ENCODE measurements at places on chromosomes 4 and X.

DNA sequence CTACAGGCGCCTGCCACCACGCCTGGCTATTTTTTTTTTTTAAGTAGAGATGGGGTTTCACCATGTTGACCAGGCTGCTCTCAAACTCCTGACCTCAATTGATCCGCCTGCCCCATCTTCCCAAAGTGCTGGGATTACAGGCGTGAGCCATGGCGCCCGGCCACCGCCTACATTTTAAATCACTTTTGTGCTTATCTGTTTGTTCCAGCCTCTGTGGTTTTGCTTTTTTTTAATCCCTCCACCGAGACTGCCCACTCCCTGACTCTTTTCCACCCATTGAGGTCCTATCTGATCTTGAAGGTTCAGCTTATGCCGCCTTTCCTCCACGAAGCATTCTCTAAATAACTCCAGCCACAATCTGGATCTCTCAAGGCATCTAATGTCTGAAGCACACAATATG lies 73.5 kb downstream of the CHRDL1 start:
- no peak for DNase-seq

DNA sequence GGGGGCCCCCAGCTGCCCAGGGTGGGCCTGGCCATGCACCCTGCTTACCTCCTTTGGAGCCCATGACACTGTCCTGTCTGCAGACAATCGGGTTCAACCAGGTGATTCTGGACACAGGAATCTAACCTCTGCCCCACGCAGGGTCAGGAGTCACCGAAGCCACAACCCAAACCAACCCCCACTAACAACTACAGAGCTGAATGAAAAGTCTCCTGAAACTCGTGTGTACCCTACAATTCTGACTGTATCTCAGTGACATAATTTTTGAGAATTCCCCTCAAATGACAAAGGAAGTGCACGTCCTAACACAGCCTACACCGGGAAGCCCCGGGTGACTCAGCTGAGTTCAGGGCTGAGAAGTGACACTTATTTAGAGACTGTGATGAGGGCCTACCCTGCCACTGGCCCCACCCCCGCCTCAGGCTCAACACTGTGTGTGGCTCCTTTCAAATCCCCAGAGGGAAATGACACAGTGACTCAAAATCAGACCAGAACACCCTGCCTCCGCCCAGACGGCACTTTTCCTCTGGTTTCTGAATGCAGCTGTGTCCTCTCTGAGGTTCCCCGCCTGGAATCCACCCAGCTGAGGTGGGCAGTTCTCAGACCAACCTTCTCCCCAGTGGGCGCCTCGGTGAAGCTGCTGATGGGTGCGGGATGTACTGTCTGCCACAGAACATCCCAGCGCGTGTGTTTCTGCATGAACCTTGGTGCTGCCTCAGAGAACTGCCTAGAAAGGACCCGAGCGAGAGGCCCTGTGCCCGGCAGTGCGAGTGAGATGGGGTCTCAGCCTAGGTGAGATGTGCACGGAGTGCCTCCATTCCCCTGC lies 9.9 kb downstream of the TNIP2 start:
- DNase-seq: peak; percentile 63

GRCh38 chrX:118520216-118521206 lies 24.9 kb downstream of the DOCK11 start:
- DNase-seq: no peak

GRCh38 chrX:24229976-24230375 lies 80.4 kb downstream of the ZFX start:
- DNase-seq: no peak

DNA sequence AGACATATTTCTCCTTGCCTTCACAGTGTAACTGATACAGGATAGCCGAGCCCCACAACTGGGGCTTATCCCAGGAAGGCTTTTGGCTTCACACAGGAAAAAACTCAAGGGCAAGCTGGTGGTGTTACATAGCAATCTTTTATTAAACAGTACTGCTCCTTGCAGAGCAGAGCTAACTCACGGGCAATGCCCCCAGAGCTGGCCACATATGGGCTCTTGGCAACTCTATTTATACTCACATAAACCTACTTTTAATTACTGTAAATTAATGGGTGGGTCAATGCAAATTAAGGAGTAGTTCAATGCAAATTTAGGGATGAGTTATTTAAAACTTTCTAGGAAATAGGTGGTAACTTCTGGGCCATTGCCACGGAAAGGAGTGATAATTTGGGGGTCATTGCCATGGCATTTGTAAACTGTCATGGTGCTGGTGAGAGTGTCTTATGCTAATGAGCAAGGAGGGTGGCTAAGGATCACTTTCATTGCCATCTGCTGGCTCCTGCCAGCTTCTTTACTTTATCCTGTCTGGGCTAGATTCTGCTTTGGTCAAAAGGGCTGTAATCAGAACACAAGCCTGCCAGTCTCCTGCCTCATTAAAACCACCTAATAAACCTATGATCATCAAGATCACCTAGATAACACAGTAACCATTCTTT lies 288.8 kb downstream of the CENPC start:
- DNase-seq: no peak

DNA sequence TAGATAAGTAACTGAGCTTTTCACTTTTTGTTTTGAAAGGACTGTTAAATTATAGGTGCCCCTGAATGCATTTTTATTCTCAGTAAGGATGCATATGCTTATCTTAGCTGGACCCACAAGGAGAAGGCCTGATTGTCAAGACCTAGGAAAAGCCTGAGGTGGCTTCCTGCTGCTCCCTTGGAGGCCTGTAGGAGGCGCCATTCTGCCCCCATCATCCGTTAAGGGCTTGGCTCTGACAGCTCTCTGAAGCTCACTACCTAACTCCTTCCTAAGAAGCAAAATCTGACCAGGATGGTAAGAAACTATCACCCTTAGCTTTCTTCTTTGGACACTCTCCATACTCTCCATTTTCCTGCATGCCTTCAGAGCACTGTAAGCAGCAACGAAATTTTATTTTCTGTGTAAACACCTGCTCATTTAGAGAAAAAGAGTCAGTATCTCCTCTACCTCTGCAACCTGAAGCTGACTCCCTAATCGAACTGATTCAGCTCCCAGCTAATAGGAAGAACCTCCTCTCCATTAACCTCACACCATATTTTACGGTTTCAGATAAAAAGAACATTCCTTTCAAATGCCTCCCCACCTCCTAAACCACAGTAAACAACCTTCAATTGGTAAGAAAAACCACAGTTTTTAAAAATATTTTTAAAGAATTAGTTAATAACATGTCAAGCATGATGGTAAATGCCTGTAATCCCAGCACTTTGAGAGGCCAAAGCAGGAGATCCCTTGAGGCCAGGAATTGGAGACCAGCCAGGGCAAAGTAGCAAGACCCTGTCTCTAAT lies 73.4 kb upstream of the EDNRA start:
- no peak for DNase-seq

GRCh38 chrX:11760958-11761357 lies 2.9 kb downstream of the MSL3 start:
- no peak for DNase-seq

- DNase-seq: no peak
Measured at GRCh38 chr4:113059449-113060182, 10.2 kb downstream of the ANK2 start.

DNA sequence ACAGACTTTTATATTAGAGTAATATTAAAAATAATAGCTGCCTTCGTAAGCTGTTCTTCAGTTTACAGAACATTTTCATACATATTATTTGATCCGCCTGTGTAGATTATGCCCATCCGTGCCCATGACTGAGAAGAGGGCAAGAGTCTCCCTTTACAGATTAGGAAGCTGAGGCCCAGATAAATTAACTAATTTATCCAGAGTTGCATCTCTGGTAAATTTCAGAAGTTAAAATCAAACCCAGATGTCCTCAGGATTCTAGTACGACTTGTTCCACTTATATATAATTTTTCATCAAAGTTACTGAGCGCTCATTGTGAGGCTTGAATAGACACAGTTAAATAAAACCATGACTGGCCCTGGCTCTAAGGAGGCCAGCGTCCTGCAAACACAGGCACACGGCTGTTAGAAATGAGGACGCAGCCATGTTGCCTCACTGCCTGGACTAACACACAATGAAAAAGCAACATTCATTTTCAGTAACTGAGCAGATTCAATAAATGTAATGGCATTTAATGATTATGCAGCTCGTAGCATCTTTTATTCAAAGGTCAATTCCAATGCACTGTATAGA lies 148.0 kb downstream of the TENM3 start:
- DNase-seq: no peak

- DNase-seq: no peak
Measured at GRCh38 chr4:134560728-134561127, 359.1 kb upstream of the PABPC4L start.

- DNase-seq: peak; percentile 81
Measured at GRCh38 chr4:77104791-77105540, 29.2 kb upstream of the CCNI start.

DNA sequence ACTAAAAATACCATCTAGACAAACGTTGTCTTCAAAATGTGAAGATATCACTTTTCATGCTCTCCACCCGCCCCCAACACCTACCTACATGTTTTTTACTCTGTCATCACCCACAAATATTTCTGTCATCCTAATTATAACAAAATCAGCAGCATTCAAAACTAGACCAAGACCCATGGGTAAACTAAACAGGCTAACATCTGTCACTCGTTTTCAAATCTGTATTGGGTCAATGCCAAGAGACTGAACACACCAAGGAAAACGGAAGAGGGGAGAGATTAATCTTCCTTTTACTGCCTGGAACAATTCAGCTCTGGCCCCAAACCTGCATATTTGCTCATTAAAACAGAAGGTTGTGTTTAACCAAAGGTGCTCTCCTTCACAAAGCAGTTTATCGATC lies 17.5 kb downstream of the FAM184B start:
- DNase-seq: no peak

GRCh38 chrX:87517571-87518141 lies at the start of gene KLHL4:
Gene KLHL4, plus strand, starts transcription at chrX:87517802. Its CDS starts 92 bp downstream, at chrX:87517894.
- DNase-seq: no peak

GRCh38 chr4:86554646-86555045 lies 39.5 kb upstream of the PTPN13 start:
- no peak for DNase-seq

GRCh38 chrX:153933748-153934147 lies 1.1 kb downstream of the NAA10 start:
- DNase-seq: no peak

DNA sequence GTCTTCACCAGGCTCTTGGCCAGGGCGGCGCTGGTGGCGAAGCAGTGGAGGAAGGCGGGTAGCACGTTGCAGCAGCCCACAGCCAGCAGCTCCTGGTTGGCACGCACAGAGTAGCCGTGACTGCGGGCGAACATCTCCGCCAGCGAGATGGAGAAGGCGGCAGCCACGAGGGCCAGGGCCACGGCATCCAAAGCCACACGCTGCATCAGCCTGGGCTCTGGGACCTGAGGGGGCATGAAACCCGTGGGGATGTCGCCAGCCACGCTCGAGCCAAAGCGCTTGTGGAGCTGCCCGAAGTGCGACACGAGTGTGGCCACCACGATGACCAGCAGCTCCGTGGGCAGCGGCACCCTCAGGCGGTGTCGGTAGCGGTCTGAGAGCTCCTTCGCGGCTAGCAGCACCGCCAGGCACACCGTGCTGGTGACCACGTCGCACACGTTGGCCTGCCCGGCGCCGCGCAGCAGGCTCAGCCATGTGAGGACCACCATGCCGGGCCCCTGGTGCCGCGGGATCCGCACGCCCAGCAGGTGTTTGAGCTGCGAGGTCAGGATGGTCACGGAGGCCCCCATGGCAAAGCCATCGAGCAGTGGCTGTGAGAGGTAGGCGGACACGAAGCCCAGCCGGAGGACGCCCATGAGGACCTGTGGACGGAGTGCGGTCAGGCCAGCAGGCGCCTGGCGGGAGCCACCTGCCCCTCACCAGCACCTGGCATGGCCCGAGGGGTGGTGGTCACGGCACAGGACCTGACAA lies 3.1 kb downstream of the IDUA start:
- DNase-seq: peak; percentile 50

- DNase-seq: no peak
Measured at GRCh38 chrX:46704767-46705386, 54.0 kb downstream of the SLC9A7 start.

- DNase-seq: no peak
Measured at GRCh38 chr4:7821245-7822136, 118.2 kb downstream of the AFAP1 start.
